ENCODE measurements at places on chromosomes 12 and 14.

DNA sequence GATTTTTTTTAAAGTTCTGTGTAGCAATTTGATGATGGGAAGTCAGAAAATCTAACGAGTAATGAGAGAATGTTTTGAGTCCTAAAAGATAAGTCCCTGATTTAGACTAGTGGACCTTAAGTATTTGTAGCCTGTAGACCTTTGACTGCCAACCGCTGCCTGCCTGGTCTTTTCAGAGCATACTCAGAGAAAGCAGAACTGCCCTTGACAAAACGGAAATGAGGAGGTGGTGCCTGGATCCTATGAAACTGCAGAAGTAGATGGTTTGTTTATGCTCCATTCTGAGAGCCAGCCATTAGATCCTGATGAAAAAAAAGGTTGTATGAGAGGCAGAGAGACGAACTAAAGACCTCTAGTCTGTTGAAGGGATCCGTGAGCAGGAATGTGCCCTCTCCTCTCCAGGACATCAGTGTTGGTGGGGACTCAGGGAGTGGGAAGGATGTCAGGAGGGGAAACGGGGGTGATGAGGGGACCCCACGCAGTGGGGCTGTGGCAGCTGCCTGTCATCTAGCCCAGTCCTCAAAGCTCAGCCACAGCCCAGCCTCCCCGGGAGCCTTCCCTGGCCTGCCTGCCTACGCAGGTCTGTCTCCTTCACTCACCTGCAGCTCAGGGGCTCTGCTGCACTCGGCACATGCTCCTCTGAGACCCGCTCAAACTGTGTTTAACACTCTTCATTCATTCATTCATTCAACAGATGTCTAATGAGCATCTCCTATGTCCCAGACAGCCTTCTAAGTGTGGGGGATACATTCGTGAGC, 447.5 kb downstream of the AACS start:
- H3K4me3 ChIP-seq, result no peak overlapping the region
- no peak for DNase-seq
- no peaks in the 10 kb centered on the region for H3K36me3 ChIP-seq
- no peak overlapping the region for H3K27ac ChIP-seq

DNA sequence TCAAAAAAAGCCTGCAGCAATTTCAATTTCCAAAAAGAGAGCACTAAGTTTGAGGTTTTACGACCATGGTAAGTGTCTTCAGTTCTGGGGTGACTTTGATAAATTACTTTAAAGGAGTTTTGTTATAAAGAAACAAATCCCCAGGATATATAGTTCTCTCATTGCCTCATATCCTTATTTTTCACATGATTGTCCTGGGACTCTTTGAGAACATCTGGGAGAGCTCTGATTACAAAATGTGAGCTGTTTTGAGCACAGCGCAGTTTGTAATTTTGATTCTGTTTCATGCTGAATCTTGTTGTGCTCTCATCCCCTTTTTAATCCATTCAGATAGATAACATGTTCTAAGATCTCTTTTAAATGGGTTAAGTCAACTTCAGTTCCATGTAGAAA, 67.7 kb upstream of the DCN start:
- no peak overlapping the region for H3K27ac ChIP-seq
- no peaks in the 10 kb centered on the region for H3K4me1 ChIP-seq
- H3K4me3 ChIP-seq, result no peak overlapping the region
- DNase-seq, result no peak
- H3K36me3 ChIP-seq, result no peaks in the 10 kb centered on the region

DNA sequence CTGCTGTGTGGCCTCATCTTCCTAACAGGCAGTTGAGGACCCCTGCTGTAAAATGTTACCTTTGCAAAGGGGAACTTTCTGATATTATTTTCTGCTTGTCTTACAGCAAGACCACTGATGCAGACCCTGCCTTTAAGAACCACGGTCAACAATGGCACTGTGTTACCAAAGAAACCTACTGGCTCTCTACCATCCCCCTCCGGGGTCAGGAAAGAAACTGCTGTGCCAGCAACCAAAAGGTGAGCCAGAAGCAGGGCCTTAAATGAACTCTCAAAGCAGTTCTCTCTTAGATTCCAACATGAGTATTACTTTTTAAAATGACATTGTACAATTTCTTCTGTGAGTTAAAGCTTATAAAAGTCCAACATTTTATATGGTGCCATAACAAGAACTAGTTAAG, 72.2 kb downstream of the EML1 start:
- peaks cover 25% of the 10 kb centered on the region for H3K27me3 ChIP-seq
- no peaks in the 10 kb centered on the region for H3K36me3 ChIP-seq
- no peak for DNase-seq

GRCh38 chr12:53602176-53602864, 23.9 kb downstream of the ATF7 start:
- peaks cover 13% of the 10 kb centered on the region for H3K4me1 ChIP-seq
- no peak overlapping the region for H3K4me3 ChIP-seq
- peaks cover 31% of the 10 kb centered on the region for H3K36me3 ChIP-seq
- no peak for DNase-seq
